Tibial nerve (tissue), 4 donors: ENCODE measurements at places on chromosomes 13 and 19.

DNA sequence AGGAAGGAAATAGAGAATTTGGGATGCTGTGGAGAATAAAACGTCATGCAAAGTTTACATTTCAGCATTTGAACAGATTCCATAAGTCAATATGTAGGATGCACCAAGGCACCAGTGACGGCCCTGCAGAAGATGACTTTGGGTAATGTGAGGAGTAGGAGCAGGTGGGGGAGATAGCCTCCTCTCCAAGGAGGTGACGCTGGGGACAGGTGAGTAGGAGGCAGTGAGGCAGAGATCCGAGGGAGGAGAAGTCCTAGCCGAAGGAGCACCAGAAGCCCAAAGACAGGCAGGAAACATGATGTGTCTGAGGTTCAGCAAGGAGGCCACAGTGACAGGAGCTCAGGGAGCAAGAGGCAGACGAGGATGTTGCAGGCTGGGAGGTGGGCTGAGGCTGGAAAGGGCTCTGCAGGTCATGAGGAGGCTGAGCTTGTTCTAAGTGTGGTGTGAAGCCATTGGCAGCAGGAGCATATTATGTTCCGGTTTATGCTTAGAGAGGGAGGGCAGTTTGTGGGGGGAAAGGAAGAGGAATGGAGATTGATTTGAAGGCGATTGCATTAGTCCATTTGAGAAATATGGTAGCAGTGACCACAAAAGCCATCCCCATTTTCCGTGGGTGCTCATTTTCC, 55.7 kb upstream of the C1QTNF9 start:
- H3K4me3 ChIP-seq, result no peak overlapping the region
- no peak overlapping the region for H3K27ac ChIP-seq
- no peak for DNase-seq
- no peaks in the 10 kb centered on the region for H3K36me3 ChIP-seq

DNA sequence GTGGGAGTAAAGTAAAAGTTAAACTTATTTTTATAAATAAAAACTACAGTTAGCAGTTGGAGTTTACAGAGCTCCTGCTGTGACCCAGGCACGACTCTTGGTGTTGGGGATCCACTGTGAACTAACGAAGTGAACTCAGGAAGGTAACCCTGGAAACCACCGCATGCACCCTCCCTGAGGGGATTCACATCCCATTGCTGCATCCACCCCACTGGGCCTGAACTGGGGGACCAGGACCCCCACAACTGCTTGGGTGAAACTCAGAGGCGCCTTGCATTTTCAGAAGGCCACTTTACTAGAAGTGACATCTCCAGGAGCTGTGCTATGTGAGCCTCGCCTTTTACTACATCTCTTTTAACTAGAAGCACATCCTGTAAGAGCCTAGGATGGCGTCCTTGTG, 166.4 kb downstream of the TEX29 start:
- no peak overlapping the region for H3K4me3 ChIP-seq
- H3K27ac ChIP-seq, result no peak overlapping the region
- H3K36me3 ChIP-seq, result no peaks in the 10 kb centered on the region
- H3K27me3 ChIP-seq, result no peaks in the 10 kb centered on the region

GRCh38 chr19:38806371-38806770, 6.4 kb downstream of the LGALS4 start:
- no peaks in the 10 kb centered on the region for H3K27me3 ChIP-seq
- no peak overlapping the region for H3K27ac ChIP-seq
- peaks cover 39% of the 10 kb centered on the region for H3K36me3 ChIP-seq
- DNase-seq, result no peak
- H3K4me1 ChIP-seq, result no peaks in the 10 kb centered on the region

GRCh38 chr13:65456150-65456912, 1773.8 kb downstream of the PCDH9 start:
- no peaks in the 10 kb centered on the region for H3K36me3 ChIP-seq
- no peak overlapping the region for H3K4me3 ChIP-seq
- no peaks in the 10 kb centered on the region for H3K4me1 ChIP-seq

GRCh38 chr13:23202383-23202782, 21.6 kb downstream of the SGCG start:
- no peak overlapping the region for H3K4me3 ChIP-seq
- no peaks in the 10 kb centered on the region for H3K36me3 ChIP-seq
- DNase-seq, result no peak
- no peaks in the 10 kb centered on the region for H3K27me3 ChIP-seq
- no peak overlapping the region for H3K27ac ChIP-seq

DNA sequence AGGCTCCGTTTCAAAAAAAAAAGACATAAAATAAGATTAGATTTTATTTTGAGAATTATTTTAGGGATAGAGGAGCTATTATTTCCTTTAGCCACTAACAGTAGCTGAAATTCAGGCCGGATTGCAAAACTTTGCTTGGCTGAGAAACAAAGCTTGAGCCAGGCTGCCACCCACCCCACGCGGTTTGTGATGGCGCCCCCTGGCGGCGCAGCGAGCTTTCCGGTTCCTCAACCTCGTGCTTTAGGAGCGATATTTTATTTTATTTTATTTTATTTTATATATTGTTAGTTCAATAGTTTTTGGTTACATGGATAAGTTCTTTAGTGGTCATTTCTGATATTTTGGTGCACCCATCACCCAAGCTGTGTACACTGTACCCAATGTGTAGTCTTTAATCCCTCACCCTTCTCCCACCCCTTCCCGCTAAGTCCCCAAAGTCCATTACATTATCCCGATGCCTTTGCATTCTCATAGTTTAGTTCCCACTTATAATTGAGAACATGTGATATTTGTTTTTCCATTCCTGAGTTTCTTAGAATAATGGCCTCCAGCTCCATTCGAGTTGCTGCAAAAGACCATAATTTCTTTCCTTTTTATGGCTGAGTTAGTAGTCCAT, 19.8 kb upstream of the CEACAM4 start:
- H3K4me3 ChIP-seq, result no peak overlapping the region
- no peaks in the 10 kb centered on the region for H3K27me3 ChIP-seq
- no peaks in the 10 kb centered on the region for H3K4me1 ChIP-seq
- no peaks in the 10 kb centered on the region for H3K36me3 ChIP-seq

DNA sequence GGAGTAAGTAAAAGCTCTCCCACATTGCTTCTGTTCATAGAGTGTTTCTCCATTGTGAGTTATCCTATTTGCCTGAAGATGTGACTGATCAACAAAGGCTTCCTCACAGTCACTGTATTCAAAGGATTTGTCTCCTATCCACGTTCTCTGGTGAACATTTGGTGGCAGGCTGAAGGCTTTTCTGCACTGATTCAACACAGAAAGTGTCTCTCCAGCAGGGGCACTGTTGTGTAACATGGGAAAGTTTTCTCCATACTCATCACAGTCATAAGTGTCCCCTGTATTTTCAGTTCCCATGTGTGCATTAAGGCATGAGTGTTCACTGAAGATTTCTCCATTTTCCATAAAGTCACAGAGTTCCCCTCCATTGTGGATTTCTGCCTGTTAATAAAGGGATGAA, 17.6 kb downstream of the ZNF121 start:
- no peaks in the 10 kb centered on the region for H3K27me3 ChIP-seq
- no peak overlapping the region for H3K4me3 ChIP-seq

DNA sequence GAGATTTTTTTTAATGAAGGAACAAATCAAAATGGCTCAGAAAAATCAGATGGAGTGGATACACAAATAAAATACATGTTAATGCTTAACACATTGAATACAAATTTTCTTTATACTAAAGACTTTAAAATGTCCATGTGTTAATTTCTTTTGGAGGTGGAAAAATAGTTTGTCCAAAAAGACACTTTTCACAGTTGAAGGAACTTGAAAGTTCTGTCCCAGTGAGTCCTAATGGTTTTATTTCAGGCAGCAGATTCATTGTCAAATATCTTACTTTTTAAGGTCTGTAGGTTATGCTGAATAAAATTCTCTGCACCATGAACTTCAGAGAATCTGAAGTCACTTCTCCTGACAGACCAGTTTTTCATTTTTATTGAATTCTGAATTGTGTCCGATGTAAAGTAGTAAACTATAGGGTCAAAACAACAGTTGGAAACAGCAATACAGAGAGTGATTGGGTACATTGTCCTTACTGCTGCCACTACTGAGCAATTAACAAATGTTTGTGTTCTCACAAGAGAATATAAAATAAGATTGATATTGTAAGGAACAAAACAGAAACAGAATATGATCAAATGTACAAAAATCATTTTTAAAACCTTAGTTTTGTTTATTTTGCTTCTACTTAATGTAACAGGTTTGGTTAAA, 1.6 kb downstream of the LPAR6 start:
- H3K27me3 ChIP-seq, result no peaks in the 10 kb centered on the region
- H3K27ac ChIP-seq, result peak overlapping the region; percentile 76
- H3K36me3 ChIP-seq, result no peaks in the 10 kb centered on the region
- H3K4me1 ChIP-seq, result peaks cover 2% of the 10 kb centered on the region
- DNase-seq, result no peak

DNA sequence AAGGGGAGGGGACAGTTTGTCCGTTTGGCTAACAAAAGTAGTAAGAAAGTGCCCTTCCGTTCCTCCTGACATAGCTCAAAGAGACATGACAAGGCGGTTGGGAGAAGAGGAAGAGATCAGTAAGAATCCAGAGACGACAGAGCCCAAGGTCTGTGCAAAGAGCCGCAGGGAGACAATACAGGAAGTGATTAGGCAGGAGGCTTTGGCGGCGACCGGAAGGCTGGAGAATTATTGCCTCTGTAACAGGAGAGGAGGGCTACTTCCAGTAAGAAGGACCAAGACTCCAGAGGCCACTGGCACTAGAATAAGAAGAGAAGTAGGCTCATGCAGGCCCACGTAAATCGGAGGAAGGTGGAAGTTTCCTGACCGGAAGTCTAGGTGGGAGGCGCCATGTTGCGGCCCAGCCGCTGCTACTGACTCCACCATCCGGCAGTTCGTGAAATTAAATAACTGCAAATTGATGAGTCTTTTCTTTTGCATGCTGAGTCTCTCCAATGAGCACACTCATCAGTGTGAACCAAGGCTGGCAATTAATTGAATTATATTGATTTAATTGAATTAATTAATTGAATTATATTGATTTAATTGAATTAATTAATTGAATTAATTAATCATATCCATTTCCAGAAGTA, 9.9 kb downstream of the RFX2 start:
- H3K27me3 ChIP-seq, result no peaks in the 10 kb centered on the region
- no peak for DNase-seq
- H3K27ac ChIP-seq, result peak overlapping the region; percentile 80
- no peak overlapping the region for H3K4me3 ChIP-seq

DNA sequence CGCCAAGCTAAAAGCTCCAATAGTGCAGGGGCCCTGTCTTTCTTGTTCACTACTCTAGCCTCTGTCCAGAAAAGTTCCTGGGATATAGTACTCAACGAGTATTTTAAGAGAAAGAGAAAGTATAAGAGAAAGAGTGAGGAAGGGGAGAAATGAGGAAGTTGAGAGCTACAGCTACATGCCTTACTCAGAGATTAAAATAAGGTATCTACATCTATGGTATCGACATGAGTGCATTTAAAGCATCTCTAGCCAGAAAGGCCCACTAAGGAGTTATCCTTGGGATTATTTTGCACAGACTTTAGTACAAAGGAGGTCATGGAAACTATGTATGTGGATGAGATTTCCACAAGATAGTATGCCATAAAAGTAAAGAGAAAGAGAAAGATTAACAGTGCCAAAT, 28.5 kb downstream of the MYCBP2 start:
- H3K27ac ChIP-seq, result no peak overlapping the region
- H3K36me3 ChIP-seq, result peaks cover 24% of the 10 kb centered on the region
- H3K4me1 ChIP-seq, result peaks cover 20% of the 10 kb centered on the region
- DNase-seq, result no peak

DNA sequence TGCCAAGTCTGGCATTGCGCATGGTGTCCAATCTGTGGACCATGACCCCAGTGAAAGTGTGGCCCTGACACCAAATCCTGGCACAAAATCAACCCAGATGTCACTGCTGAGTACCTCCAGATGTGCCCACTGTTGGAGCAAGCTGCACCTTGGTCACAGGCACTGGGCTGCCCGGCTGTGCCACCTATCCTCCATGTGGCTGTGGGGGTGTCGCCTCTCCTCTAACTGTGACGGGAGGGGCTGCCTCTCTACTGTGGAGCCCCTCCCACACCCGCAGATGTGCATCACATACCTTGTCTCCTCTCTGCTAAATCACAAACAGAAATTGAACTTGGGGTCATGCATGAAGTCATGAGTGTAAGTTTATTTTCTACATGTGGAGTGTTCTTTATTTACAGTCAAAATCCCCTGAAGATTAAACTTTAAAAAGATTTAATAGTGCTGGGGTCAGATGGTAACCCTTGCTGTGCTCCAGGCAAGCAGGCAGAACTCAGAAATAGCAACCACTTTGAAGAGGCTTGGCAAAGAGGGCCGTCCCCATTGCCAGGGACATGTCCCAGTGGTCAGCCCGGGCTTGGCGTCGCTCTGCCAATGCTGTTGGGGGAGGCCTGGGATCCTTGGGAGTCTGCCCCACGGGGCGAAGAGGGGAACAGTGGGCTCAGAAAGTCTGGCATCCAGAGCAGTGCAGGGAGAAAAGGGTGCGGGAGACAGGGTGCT, 46.4 kb upstream of the ZNF536 start:
- no peaks in the 10 kb centered on the region for H3K27me3 ChIP-seq
- no peak overlapping the region for H3K27ac ChIP-seq
- DNase-seq, result no peak
- no peak overlapping the region for H3K4me3 ChIP-seq

DNA sequence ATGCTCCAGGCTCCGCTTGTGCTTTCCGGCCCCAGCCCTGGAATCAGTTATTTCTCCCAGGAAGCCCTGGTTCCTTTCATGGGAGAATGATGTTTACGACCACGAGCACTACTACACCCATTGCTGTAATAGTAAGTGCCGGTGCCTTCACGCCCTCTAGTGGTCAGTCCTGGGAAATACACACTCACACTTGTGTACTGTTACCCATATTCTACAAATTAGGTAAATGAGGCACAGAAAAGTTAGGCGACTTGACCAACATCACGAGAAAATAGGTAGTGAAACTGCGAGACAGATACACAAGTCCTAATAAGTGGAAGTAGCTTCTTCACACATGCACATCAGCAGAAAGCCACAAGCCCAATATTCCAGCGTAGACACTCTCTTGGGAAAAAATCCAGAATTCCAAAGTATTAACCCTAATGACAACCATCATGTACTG, 21.7 kb downstream of the CEACAM21 start:
- DNase-seq, result peak; percentile 81
- H3K27me3 ChIP-seq, result peaks cover 3% of the 10 kb centered on the region
- H3K27ac ChIP-seq, result no peak overlapping the region

- no peak for DNase-seq
- H3K27ac ChIP-seq, result peak overlapping the region; percentile 94
- H3K36me3 ChIP-seq, result peaks cover 44% of the 10 kb centered on the region
- no peaks in the 10 kb centered on the region for H3K27me3 ChIP-seq
- peaks cover 60% of the 10 kb centered on the region for H3K4me1 ChIP-seq
Observed at GRCh38 chr19:1254081-1254527, 5.7 kb downstream of the MIDN start.

- DNase-seq, result no peak
- no peak overlapping the region for H3K27ac ChIP-seq
- peaks cover 68% of the 10 kb centered on the region for H3K36me3 ChIP-seq
- no peaks in the 10 kb centered on the region for H3K4me1 ChIP-seq
Observed at GRCh38 chr19:45040059-45040771, 1.4 kb downstream of the CLASRP start.
